A172 (cell line): ENCODE measurements at places on chromosomes 2 and 18. TPM values are rescaled to one million over a fixed set of nuclear protein-coding genes. Genes with fewer than 3 reads are reported as not detected.

MALL gene
- 184 and 298 TPM in 2 replicates for total RNA-seq

ST8SIA5 gene
- total RNA-seq: not detected in 2 replicates

RSAD2 gene
- total RNA-seq: 2.8 and 3.5 TPM in 2 replicates

QPCT gene
- 18.4 and 21.6 TPM in 2 replicates for total RNA-seq

ASTL gene
- total RNA-seq: not detected in 2 replicates

GPR75 gene
- total RNA-seq: 0.81 and 1.3 TPM in 2 replicates

STARD6 gene
- total RNA-seq: 0.26 TPM in 1 of 2 replicates, not detected in the other

GRCh38 chr2:67585400-67585799, 188.3 kb downstream of the ETAA1 start:
- no peak for DNase-seq

- DNase-seq: no peak
Measured at GRCh38 chr18:48194591-48195181, 214.5 kb downstream of the ZBTB7C start.

DNA sequence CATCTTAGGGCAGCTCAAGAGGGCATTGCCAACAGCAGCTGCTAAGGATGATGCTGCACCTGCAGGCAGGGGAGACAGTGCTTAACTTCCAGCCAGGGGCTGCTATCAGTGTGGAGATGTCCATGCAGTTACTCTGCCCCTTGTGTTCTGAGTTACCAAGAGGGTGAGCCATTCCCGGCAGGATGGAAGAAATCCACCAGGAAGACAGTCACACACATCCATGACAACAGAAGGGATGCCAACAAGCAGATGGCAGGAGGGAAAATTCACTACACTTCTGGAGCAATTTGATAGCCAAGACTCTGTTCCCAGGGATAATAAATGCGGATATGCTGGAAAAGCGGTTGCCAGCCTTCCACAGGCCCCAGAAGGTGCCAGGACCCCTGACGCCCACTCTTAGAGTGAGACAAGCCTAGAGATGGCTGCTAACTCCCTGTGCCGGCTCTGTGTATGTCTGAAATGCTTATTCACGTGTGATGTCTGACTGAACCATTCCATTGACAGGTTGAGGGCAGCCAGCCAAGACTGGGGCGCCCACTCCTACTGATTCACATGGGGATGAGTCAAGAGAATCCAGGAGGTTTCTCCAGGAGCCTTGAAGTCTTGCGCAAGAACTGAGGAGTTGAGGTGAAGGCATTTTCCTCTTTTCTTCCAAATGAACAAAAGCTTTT, 24.5 kb downstream of the LOXHD1 start:
- DNase-seq: peak; percentile 24

- no peak for DNase-seq
Measured at GRCh38 chr2:216388046-216388884, 16.0 kb upstream of the MARCHF4 start.

DNA sequence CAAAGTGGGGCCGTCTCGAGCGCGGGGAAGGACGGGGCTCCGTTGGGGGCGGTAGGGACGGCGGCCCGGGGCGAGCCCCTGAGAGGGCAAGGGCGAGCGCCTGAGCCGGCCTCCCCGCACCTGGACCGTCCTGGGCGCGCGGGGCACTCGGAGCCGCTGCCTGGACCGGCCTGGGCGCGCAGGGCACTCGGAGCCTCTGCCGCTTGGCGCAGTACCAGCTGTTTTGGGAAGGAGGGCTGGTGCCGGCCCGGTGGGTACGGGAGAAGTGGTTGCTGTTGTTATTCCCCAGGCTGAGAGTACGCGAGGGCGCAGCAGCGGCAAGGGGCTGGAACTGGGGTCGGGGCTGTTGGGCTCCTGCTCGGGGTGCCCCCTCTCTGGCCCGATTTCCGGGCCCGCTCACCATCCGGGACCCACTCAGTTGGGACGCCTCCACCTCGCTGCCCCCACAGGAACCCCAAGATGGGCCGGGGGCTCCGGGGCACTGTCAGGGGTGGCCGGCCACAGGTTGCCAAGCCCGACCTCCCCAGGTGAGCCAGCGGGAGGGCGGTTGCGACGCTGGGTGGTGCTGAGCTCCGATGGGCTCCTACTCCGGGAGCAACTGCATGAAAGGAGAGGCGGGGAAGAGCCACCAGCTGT, 579 bp downstream of the ARHGEF4 start:
- DNase-seq: no peak

- no peak for DNase-seq
Measured at GRCh38 chr2:165196411-165196810, 7.4 kb downstream of the SCN3A start.

- DNase-seq: no peak
Measured at GRCh38 chr2:178450524-178450773, 526 bp downstream of the PRKRA start.

DNA sequence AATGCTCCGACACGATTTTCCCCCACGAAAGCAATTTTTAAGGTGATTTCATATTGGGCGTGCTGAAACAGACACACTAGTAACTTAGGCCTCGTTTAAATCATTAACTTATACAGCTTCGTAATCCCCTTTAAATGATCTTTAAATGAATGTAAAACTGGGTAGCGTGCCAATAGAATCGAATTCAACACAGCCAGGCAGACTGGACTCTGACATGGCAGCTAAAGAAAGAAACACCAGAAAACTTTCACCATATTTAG, 2.4 kb upstream of the ID2 start:
- peak; percentile 15 for DNase-seq

GRCh38 chr2:99340669-99341236, 3.6 kb downstream of the EIF5B start:
- no peak for DNase-seq
